ENCODE measurements at places on chromosomes 6 and 20.

DNA sequence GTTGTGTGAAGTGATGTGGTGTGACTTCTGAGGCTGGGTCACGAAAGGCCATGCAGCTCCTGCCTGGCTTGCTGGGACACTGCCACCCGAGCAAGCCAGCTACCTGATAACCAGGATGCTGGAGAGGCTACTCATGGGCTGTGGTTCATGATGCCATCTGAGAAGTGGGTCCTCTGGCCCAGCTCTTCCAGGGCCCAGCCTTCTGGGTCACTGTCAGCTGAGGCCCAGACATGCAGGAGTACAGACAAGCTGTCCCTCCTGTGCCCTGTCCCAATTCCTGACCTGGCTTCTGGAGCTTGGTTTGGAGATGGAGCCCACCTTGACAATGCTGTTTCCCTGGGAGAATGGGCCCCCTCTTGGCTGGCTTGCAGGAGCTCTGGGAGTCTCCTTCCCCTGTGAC is 87.0 kb downstream of the DHX35 start:
- no peak for DNase-seq

GRCh38 chr6:133551847-133552341 is 310.7 kb downstream of the EYA4 start:
- no peak for DNase-seq

GRCh38 chr20:967796-968742 is 34.0 kb downstream of the RSPO4 start:
- peak; percentile 56 for DNase-seq

GRCh38 chr6:127402890-127403617 is 56.1 kb downstream of the KIAA0408 start:
- DNase-seq, result no peak

All from activated CD4-positive, alpha-beta T cell treated with anti-CD3 and anti-CD28 coated beads, Interleukin-10, Interleukin-2, amounts not matched to agents 100 ng/mL and 50 ng/mL, durations not matched to agents 16 hours and 8 hours (primary cell).